ENCODE measurements at places on chromosomes 3 and 15.
A peak's percentile ranks its signal among the peaks of the same experiment; 100 is the strongest.

- DNase-seq, result no peak
Measured at GRCh38 chr15:85760531-85761371, 34.0 kb downstream of the KLHL25 start.

GRCh38 chr3:26714485-26714884 lies 91.9 kb downstream of the LRRC3B start:
- no peak for DNase-seq

GRCh38 chr3:127833281-127834032 lies 11.1 kb upstream of the MGLL start:
- peak; percentile 73 for DNase-seq

DNA sequence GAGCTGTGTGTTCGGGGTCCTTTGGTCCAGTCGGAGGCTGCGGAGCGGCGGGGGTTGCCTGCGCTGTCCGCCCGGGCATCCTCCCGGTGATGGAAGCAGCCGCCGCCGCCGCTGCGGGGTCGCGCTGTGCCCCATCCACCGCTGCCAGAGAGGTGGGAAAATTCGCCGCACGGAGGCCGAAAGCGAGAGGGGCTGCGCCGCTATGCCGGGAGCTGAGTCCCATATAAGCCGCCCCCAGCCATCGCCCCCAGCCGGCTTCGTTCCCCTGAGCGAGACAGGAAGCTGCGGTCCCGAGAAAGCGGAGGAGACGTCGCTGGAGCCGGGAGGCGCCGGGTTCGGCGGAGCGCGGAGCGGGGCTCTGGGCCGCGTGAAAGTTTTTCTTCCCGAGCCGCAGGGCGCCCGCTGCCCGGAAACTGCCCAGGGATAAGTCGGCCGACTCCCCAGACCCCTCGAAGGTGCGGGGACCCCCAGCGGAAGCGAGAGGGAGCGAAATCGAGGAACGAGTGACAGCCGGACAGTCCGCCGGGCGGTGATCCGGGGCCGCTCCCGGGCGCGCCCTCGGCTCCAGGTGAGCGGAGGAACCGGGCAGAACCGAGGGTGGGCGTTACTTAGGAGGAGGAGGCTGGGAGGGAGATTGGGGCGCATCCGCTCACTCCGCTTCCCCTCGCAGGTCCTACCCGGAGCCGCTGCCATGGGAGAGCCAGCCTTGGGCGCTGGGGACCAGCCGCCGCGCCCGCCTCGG lies 574 bp downstream of the CHST2 start:
- DNase-seq, result peak; percentile 13

- DNase-seq, result no peak
Measured at GRCh38 chr3:58520403-58521335, 16.3 kb downstream of the ACOX2 start.

DNA sequence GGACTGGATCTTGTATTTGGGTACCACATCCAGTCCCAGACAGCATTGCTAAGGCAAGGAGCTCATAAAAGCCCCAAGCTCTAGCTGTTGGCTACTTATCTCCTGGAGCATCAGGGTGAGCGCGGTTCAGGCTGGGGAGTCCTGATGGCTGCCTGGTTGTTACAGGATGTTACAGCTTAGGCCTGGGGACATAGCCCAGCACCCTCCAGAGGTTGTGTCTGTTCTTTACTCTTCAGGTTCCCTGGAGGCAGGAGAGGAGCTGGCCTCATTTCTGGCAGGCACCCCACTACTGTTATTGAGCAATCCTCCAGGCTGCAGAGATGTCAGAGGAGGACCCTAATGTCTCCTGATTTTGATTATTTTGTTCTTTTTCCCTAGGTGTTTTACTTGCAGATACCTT lies 26.6 kb downstream of the APBA2 start:
- no peak for DNase-seq

GRCh38 chr3:46663591-46664135 lies 29.8 kb downstream of the ALS2CL start:
- peak; percentile 30 for DNase-seq

DNA sequence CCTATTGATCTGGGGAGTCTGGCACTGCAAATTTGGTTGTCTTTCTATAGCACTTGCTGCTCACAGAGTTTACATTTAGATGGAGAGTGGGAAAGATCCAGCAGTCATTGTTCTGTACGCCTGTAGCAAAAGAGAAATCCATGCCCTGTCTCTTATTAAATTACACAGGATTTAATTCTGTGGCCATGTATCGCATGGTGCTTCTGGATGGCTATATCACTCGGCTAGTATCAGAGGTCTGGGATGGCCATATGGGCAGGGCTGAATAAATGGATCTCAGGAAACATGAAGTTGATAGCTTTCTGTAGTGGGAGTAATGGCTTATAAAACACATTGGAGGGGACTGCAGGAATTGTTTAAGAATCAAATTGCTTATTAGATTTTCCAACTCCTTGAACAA lies 325.8 kb upstream of the DPH6 start:
- DNase-seq, result no peak
